Mammary microvascular endothelial cell (primary cell): ENCODE measurements at places on chromosomes 7 and 10. TPM values are rescaled to one million over a fixed set of nuclear protein-coding genes. Genes with fewer than 3 reads are reported as not detected.

Gene HOXA3
- 11.0 and 11.1 TPM in 2 replicates for total RNA-seq

Gene BTBD16
- total RNA-seq = not detected in 2 replicates

Gene PLAC9
- total RNA-seq = 0.59 and 1.7 TPM in 2 replicates

Gene GPR146
- 7.8 TPM in 2 replicates for total RNA-seq

Gene TMEM273
- total RNA-seq = 3.1 and 5.6 TPM in 2 replicates

Gene CAMK1D
- 1.3 and 1.4 TPM in 2 replicates for total RNA-seq

Gene BMPER
- not detected in 2 replicates for total RNA-seq

Gene UNCX
- total RNA-seq = not detected in 2 replicates
